ENCODE measurements at places on chromosomes 3 and 15.

GRCh38 chr3:185162634-185163033, 9.8 kb upstream of the C3orf70 start:
- DNase-seq = no peak

- DNase-seq = no peak
Observed at GRCh38 chr3:195774917-195775316, 36.8 kb downstream of the MUC4 start.

GRCh38 chr15:79595306-79595705, 163.2 kb downstream of the MINAR1 start:
- DNase-seq = no peak

- DNase-seq = no peak
Observed at GRCh38 chr3:102457644-102458043, 22.8 kb downstream of the ZPLD1 start.

GRCh38 chr3:82561784-82562183, 800.3 kb upstream of the GBE1 start:
- no peak for DNase-seq

DNA sequence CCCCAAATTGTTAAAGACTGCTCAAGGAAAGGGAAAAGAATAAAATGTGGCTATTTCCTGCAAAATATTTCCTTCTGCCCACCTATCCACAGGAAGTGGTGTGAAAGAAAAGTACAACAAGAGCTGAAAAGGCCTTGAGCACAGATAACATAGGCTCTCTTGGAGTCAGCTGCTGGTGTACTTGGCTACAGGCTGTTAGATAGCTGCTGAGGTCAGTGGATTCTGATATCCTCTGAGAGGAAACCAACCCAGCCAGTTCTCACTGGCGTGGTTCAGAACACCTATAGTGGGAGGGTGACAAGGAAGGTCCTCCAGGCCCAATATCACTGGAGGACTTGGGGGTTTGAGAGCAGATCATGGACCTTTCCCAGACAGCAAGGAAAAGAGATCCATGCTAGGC, 124.4 kb upstream of the GAP43 start:
- no peak for DNase-seq

GRCh38 chr3:173351886-173352285, 45.7 kb upstream of the NLGN1 start:
- DNase-seq = no peak

DNA sequence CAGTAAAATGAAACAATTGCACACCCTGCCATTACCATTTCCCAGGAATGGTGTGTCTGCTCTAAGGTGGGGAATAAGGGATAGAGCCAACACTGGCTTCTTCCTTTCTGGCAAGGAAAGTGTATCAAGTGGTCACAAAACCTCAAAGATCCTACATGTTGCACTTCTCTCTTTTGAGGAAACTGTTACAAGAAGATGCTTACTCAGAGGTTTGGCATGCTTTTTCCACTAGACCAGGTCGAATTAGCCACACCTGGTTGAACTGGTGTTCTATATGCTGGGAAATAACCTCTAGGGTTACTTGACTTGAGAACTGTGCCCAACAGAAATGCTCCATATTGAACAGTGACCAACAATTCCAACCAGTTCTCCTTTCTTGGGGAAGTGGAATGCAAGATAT, 102.9 kb downstream of the LRRN1 start:
- no peak for DNase-seq

Measured in activated T-cell treated with anti-CD3 and anti-CD28 coated beads for 1 hour (primary cell).